Tibial artery (tissue), 4 donors: ENCODE measurements at places on chromosomes 16 and 17.
A peak's percentile ranks its signal among the peaks of the same experiment; 100 is the strongest.

- H3K27ac ChIP-seq, result no peak overlapping the region
- H3K27me3 ChIP-seq, result no peaks in the 10 kb centered on the region
- no peak for DNase-seq
- H3K36me3 ChIP-seq, result no peaks in the 10 kb centered on the region
- no peaks in the 10 kb centered on the region for H3K4me1 ChIP-seq
- H3K4me3 ChIP-seq, result no peak overlapping the region
These were observed 392.7 kb downstream of the CPPED1 start for GRCh38 chr16:12410837-12411490.

DNA sequence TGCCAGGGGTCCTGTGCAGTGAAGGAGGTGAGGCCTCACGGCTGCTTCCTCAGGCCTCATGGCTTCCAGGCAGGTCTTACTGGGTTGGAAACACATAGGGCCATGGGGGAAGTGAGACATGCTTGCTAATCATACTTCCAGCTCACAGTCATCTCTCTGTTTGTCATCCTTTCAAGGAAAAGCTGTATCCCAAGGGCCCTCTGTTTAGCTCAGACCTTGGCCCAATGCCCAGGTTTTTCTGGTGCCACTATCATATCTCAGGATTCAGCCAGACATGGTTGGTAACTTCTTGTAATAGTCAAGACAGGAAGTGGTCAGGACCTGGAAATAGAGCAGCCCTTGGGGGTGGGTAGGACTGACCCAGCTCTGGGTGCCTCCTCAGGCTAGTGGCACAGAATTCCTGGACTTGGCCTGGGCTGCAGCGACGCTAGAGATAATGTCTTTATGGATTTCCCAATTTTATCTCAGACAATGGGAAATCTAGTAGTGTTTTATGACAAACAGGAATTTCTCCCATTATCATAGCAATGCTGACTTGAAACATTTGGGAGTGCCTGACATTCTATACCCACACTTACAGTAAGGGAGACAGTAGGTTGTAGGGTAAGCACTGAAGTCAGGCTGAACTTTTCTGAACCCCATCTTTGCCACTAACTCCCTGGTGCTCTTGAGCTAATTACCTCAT lies 13.5 kb upstream of the ITGB3 start:
- H3K36me3 ChIP-seq, result no peaks in the 10 kb centered on the region
- H3K27ac ChIP-seq, result peak overlapping the region; percentile 87
- H3K27me3 ChIP-seq, result no peaks in the 10 kb centered on the region
- peak; percentile 93 for DNase-seq

DNA sequence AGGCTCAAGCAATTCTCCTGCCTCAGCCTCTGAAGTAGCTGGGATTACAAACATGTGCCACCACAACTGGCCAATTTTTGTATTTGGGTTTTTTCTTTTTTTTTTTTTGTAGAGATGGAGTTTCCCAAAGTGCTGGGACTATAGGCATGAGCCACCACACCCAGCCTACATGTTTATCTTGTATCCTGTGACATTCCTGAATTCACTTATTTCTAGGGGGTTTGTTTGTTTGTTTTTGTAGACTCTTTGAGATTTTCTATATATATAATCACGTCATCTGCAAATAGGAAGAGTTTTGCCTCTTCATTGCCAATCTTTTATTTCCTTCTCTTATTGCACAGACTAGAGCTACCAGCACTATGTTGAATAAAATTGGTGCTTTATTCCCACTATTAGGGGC lies 29.1 kb downstream of the PRAC1 start:
- no peaks in the 10 kb centered on the region for H3K36me3 ChIP-seq
- no peak for DNase-seq
- H3K4me3 ChIP-seq, result no peak overlapping the region
- H3K27ac ChIP-seq, result no peak overlapping the region

- H3K27ac ChIP-seq, result no peak overlapping the region
- H3K4me1 ChIP-seq, result peaks cover 3% of the 10 kb centered on the region
- H3K4me3 ChIP-seq, result no peak overlapping the region
- H3K27me3 ChIP-seq, result no peaks in the 10 kb centered on the region
- DNase-seq, result no peak
These were observed 12.8 kb upstream of the CLDN9 start for GRCh38 chr16:2999929-3000328.

DNA sequence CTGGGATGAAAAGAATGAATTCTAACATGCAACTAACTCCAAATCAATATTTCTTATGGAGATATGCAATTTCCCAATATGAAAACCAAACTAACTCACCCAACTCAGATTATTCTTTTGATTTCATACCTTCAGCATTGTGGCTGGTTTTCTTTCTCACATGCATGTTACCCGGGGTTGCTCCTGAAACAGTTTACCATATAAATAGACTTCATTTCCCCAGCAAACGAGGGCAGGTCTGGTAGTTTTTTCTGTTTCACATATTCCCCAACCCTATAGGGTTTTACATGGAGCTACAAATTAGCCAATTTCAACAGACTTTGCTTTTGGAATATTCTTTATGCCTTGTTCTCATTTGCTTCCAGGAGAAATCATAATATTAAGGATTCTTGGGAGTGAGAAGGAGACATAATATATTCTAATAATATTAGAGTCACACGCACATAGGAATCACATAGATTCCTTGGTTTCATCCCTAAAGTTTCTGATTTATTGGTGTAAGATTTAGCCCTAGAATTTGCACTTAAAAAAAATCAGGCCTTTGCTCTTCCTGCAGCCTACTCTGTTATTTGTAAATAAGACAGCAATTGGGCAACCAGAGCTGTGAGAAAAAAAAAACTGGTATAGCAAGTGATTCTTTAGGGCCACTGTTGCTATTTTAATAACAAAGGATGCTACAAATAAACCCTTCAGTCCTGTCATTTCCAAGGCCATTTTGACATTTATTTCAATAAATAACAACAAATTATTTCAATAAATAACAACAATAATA lies 60.3 kb upstream of the FAM20A start:
- H3K27ac ChIP-seq, result no peak overlapping the region
- no peak for DNase-seq
- no peaks in the 10 kb centered on the region for H3K4me1 ChIP-seq
- H3K27me3 ChIP-seq, result no peaks in the 10 kb centered on the region
- H3K4me3 ChIP-seq, result no peak overlapping the region
- no peaks in the 10 kb centered on the region for H3K36me3 ChIP-seq

DNA sequence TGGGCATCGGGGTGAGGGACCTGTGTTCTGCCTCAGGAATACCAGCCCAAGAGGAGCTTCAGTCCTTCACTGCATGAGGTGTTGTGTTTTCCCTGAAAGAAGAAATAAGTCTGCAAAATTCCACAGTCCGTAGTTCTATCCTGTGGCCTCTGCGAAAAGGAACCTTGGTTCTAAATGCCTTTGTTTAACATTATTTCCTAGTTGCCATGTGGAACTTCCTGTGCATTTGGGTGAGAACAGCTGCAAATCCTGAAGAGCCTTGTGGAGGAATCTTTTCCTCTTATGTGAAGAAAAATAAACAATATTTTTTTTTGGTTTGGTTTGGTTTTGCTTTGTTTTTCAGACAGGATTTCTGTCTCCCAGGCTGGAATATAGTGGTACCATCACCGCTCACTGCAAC lies 9.8 kb downstream of the PSKH1 start:
- DNase-seq, result no peak
- H3K27ac ChIP-seq, result no peak overlapping the region
- no peaks in the 10 kb centered on the region for H3K36me3 ChIP-seq
- no peaks in the 10 kb centered on the region for H3K27me3 ChIP-seq
- H3K4me3 ChIP-seq, result no peak overlapping the region

DNA sequence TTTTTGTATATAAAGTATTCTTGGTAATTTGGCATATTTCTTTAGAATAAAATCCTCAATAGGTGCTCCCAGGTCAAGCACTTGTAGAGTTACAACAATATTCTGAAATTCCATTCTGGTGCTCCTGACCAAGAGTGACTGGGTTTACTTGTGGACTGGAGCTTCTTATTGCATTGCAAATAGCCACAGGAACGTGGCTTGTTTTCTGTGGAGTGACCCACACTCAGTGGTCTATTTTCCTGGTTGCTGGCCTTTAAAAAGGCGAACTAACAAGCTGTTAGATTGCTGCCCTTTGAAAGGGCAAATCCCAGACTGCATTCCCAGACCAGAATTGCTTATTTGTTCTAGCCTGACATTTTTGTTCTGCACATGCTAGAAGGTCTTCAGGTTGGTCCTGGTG lies 658.8 kb upstream of the GOT2 start:
- DNase-seq, result no peak
- no peaks in the 10 kb centered on the region for H3K27me3 ChIP-seq
- no peak overlapping the region for H3K27ac ChIP-seq
- no peaks in the 10 kb centered on the region for H3K36me3 ChIP-seq

- no peaks in the 10 kb centered on the region for H3K4me1 ChIP-seq
- no peak overlapping the region for H3K4me3 ChIP-seq
- H3K36me3 ChIP-seq, result no peaks in the 10 kb centered on the region
- no peaks in the 10 kb centered on the region for H3K27me3 ChIP-seq
These were observed 214.3 kb upstream of the CDH11 start for GRCh38 chr16:65336160-65336559.

DNA sequence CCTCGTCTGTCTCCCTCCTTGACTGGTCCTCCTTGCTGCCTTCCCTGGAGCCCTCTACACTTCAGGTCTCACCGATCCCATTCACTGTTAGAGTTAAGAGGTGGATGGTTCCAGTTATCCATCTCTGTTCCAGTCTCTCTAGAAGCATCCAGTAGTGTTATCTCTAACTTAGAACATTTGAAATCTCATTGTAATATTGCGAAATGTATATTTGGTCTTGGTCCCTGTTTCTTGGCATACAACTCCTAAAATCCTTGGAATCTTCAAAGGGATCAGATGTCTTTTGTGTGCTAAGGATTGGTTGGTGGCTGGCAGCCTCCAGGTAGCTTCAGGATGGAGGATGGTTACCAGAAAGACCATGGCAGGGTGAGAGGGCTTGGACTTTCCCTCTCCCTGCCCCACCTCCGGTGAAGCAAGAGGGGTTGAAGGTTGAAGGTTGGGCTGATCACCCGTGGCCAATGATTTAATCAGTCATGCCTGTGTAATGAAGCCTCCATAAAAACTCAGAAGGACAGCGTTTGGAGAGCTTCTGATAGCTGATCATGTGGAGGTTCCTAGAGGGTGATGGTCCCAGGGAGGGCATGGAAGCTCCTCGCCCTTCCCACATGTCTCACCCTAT lies 59.1 kb downstream of the NTN1 start:
- no peaks in the 10 kb centered on the region for H3K4me1 ChIP-seq
- DNase-seq, result peak; percentile 3
- no peaks in the 10 kb centered on the region for H3K36me3 ChIP-seq
- no peaks in the 10 kb centered on the region for H3K27me3 ChIP-seq
- H3K4me3 ChIP-seq, result no peak overlapping the region

DNA sequence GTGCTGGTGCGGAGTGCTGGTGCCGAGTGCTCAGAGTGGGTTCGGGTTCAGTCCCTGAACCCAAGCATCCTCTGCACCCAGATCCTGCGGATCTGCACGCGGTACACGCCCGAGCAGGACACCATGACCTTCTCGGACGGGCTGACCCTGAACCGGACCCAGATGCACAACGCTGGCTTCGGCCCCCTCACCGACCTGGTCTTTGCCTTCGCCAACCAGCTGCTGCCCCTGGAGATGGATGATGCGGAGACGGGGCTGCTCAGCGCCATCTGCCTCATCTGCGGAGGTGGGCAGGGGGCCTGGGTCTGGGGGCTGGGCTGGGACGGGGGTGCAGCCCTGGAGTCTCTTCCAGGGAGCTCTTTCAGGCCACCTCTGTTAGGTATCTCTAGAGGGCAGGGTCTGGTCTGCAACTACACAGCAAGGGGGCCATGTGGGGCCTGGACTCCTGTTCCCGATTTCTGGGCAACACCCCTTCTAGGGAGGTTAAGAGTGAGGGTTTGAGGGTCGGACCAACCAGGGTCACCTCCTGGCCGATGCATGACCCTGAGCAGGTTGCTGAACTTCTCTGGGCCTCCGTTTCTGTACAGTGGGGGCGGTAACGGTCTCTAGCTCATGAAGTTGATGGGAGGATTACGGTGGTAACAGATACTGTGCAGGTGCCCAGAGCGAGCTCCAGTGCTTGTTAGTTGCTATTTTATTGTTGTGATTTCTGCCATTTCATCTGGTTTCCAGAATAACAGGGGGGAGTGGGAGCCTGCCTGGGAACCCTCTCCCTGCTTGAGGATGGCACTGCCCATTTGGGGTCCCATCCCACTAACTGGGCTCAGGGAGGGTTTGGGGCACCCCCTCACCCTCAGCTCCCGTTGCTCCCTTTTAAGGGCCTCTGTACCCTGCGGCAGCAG lies 10.1 kb downstream of the GJD3 start:
- H3K4me3 ChIP-seq, result no peak overlapping the region
- H3K4me1 ChIP-seq, result no peaks in the 10 kb centered on the region
- peaks cover 76% of the 10 kb centered on the region for H3K36me3 ChIP-seq
- no peak for DNase-seq
- no peaks in the 10 kb centered on the region for H3K27me3 ChIP-seq

DNA sequence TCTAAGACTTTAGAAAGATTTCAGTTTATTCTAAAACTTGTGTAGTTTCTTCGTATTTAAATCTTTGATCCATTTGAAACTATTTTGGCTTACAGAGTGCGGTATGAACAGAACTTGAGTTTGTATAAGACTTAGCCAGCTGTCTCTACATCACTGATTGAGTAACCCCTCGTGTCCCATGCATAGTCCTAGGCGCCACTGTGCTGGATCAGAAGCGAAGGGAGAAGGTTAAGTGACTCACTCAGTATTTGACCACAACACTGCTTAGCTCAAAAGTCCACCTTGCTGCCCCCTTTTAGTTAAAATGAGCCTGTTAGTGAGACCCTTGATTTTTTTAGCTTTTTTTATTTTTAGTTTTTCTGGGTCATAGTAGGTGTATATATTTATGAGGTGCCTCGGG lies 28.4 kb downstream of the CD300LB start:
- H3K4me1 ChIP-seq, result no peaks in the 10 kb centered on the region
- H3K27ac ChIP-seq, result no peak overlapping the region
- H3K36me3 ChIP-seq, result no peaks in the 10 kb centered on the region
- no peaks in the 10 kb centered on the region for H3K27me3 ChIP-seq
- no peak overlapping the region for H3K4me3 ChIP-seq
- DNase-seq, result no peak

DNA sequence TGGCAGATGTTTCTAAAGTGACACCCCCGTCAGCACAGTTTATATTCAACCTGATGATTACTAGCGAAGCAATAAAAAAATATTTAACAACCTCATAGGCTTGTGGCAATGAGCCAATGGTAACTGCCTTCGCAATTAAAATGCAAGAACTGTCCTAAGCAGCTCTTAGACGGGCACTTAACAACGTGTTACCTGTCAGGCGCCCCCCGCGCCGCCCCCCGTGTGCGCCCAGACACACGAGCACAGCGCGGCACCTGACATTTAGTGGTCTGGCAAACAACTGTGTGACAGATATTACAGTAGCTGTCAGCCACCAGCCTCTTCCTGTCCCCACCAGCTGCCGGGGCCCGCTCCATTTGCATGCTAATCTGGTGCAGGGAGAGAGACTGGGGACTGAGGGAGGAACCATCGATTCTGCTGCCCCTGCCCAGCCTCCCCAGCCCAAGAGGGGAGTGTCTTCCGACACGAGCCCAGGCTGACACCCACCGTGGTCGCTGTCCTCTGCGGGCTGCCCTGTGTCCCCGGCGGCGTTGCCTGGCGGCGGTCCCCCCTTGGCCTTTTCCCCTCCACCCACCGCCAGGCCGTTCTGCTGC lies 12.7 kb downstream of the NDUFAF8 start:
- H3K4me3 ChIP-seq, result no peak overlapping the region
- H3K4me1 ChIP-seq, result peaks cover 16% of the 10 kb centered on the region
- H3K27me3 ChIP-seq, result no peaks in the 10 kb centered on the region
- no peak overlapping the region for H3K27ac ChIP-seq

- H3K4me1 ChIP-seq, result no peaks in the 10 kb centered on the region
- no peak overlapping the region for H3K27ac ChIP-seq
- H3K36me3 ChIP-seq, result peaks cover 54% of the 10 kb centered on the region
- H3K4me3 ChIP-seq, result no peak overlapping the region
- no peak for DNase-seq
- no peaks in the 10 kb centered on the region for H3K27me3 ChIP-seq
These were observed 1.8 kb downstream of the LCAT start for GRCh38 chr16:67942200-67942509.
